ENCODE measurements at places on chromosomes 6 and 20.
A peak's percentile ranks its signal among the peaks of the same experiment; 100 is the strongest.

DNA sequence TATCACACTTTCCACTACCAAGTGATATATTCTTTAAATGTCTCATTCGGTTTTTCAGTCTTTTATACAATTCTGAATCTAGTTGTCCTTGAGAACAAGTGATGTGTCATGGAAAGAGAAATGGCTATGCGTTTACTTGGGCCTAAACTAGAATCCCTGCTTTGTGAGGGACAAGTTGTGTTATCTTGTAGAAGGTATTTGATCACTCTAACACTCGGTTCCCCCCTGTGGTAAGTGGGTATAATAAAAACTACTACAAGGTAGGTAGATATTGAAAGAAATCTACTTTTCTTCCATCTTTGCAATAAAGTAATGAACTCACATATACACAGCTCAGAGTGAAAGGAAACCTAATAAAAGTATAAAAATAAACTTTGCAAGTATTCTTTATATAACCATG is 108.9 kb downstream of the MANEA start:
- H3K27ac ChIP-seq = no peak overlapping the region
- no peaks in the 10 kb centered on the region for H3K27me3 ChIP-seq
- peaks cover 3% of the 10 kb centered on the region for H3K4me1 ChIP-seq
- no peak overlapping the region for H3K4me3 ChIP-seq
- H3K36me3 ChIP-seq = no peaks in the 10 kb centered on the region
- DNase-seq = no peak

- peaks cover 3% of the 10 kb centered on the region for H3K4me1 ChIP-seq
- peaks cover 6% of the 10 kb centered on the region for H3K27me3 ChIP-seq
- no peak overlapping the region for H3K27ac ChIP-seq
- no peak for DNase-seq
- H3K4me3 ChIP-seq = no peak overlapping the region
- no peaks in the 10 kb centered on the region for H3K36me3 ChIP-seq
Observed at GRCh38 chr20:57620999-57621398, 773 bp upstream of the ZBP1 start.

DNA sequence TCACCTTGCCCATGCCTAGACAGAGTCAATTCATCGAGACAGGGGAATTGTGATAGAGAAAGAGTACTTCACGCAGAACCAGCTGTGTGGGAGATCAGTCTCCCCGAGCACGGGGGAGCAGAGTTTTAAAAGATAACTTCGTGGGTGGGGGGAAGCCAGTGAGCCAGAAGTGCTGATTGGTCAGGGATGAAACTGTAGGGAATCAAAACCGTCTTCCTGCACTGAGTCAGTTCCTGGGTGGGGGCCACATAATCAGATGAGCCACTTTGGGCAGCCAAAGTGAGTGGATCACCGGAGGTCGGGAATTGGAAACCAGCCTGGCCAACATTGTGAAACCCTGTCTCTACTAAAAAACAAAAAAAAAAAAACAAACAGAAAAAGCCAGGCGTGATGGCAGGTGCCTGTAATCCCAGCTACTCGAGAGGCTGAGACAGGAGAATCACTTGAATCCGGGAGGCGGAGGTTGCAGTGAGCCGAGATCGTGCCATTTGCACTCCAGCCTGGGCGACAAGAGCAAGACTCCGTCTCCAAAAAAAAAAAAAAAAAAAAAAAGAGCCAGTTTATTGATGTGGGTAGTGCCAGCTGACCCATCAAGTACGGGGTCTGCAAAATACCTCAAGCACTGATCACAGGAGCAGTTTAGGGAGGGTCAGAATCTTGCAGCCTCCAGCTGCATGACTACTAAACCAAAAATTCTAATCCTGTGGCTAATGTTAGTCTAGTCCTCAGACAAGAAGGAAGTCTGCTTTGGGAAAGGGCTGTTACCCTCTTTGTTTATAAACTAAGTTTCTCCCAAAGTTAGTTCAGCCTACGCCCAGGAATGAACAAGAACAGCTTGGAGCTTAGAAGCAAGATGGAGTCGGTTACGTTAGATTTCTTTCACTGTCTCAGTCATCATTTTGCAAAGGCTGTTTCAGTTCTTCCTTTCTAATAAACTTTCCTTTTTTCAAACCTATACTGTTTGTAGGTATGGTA is 3.9 kb upstream of the TRIM39 start:
- H3K36me3 ChIP-seq = no peaks in the 10 kb centered on the region
- no peaks in the 10 kb centered on the region for H3K27me3 ChIP-seq
- H3K4me1 ChIP-seq = peaks cover 11% of the 10 kb centered on the region
- DNase-seq = no peak
- H3K27ac ChIP-seq = no peak overlapping the region
- H3K4me3 ChIP-seq = no peak overlapping the region

DNA sequence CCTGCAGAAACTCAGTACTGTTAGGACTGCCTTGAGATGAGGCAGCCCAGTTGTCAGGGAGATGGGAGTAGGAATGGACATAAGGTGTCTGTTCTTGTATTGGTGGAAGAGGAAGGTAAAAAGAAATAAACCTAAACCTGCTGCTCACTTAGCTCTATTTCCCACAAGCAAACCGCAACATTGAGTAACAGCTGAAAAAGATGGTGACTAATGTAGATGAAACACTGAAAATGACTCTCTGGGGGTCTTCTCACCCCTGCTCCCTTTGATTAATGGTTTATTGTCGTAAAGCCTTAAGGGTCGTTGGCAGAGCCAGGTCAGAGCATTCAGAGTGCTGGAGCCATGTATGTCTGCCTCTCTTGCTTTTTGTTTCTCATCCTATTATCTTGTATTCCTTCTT is 87.5 kb downstream of the FOXO3 start:
- peaks cover 4% of the 10 kb centered on the region for H3K36me3 ChIP-seq
- no peak overlapping the region for H3K27ac ChIP-seq
- no peaks in the 10 kb centered on the region for H3K27me3 ChIP-seq
- peaks cover 85% of the 10 kb centered on the region for H3K4me1 ChIP-seq
- DNase-seq = no peak

DNA sequence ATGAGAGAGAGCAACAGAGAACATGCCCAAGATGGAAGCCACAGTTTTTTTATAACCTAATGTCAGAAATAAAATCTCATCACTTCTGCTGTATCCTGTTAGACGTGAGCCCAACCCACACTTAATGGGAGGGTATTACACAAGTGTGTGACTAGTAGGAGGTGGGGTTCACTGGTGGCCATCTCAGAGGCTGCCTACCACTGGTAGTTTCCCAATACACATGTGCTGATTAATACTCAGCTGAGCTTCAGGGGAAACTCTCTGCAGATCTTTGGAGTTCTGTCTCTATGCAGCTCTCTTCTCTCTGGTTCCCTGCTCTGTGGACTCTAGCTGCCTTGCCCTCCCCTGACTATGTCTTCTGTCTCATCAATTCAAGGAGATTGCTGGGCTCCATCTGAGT is 35.7 kb downstream of the CNBD2 start:
- no peaks in the 10 kb centered on the region for H3K4me1 ChIP-seq
- H3K27me3 ChIP-seq = no peaks in the 10 kb centered on the region
- H3K36me3 ChIP-seq = no peaks in the 10 kb centered on the region
- DNase-seq = no peak

DNA sequence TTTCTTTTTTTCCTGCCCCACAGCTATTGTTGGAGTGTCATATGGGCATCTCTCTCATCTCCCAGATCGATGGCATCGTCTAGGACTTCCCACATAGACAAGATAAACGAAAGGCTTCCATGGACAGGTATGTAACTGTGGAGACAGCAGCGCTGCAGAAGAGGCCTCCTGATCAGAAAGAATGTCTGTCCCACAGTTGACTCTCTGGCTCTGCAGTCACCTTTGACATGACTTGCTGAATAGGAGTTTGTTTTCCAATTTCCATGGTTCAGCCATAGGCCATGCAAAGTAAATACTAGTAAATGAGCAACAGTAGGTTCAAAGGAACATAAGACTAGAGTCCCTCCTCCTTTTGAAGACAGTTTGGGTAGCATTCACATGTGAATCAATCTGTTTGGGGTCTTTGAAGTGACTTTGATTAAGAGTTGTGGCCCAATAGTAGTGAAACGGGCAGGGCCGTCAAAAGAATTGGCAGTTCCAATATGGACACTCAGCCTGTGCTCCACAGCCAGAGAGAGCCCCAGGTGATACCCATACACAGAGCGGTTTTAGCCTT is 134.7 kb upstream of the IFNGR1 start:
- H3K4me3 ChIP-seq = no peak overlapping the region
- no peaks in the 10 kb centered on the region for H3K27me3 ChIP-seq
- H3K27ac ChIP-seq = no peak overlapping the region

- no peak overlapping the region for H3K4me3 ChIP-seq
- H3K27ac ChIP-seq = no peak overlapping the region
- no peaks in the 10 kb centered on the region for H3K36me3 ChIP-seq
- H3K27me3 ChIP-seq = no peaks in the 10 kb centered on the region
Observed at GRCh38 chr6:11552442-11552841, 14.9 kb downstream of the TMEM170B start.

- no peak overlapping the region for H3K27ac ChIP-seq
- H3K4me1 ChIP-seq = no peaks in the 10 kb centered on the region
- peak; percentile 78 for DNase-seq
- H3K36me3 ChIP-seq = no peaks in the 10 kb centered on the region
- H3K4me3 ChIP-seq = no peak overlapping the region
- H3K27me3 ChIP-seq = no peaks in the 10 kb centered on the region
Observed at GRCh38 chr6:148947621-148948444, 201.0 kb downstream of the UST start.

DNA sequence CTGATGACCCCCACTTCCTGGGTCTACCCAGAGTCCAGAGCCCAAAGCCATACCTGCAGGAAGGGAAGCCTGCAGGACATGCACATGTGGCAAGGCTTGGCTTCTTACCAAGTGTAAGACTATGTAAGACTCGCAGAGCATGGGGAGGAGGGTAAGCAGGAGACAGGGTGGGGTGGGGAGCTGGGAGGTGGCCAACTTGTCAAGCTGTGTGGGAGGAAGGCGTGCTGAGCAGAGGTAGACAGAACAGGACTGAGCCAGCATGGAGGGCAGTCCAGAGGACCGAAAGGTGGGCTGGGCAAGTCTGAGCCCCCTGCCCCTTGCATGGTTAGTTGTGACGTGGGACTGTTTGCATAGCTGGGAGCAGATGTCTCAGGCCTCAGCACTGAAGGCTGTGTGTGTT is 53.4 kb upstream of the RNF24 start:
- H3K27ac ChIP-seq = no peak overlapping the region
- peaks cover 34% of the 10 kb centered on the region for H3K4me1 ChIP-seq
- no peaks in the 10 kb centered on the region for H3K36me3 ChIP-seq
- no peak overlapping the region for H3K4me3 ChIP-seq

DNA sequence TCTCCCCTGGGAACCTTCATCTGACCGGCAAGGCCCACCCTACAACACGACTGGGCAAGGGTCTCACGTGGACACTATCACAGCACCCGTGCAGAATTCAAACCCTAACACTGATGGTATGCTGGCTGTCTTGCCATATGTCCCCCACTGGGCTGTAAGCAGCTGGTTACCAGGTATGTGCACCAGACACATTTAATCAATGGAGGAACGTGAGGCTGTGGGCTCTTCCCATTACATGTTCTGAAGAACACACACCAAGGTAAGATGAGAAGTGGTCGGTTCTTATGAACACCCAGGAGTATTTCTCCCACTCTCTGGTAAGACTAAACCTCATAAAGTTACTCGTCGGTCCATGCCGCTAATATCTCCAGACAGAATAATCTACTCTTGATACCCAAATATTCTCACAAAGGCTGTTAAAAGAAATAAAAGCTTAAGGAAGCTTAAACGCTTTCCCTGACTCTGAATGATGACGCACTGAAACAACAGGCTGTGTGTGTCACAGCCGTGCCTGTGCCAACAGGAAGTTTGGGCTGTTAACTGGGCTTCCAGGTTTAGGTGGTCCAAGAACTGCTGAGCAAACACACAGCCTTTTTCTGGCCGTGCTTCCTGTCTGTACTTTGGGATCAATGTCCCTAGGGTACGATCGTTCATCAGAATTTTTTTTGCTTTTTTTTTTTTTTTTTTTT is 75.3 kb downstream of the SLC23A2 start:
- DNase-seq = peak; percentile 68
- H3K4me1 ChIP-seq = peaks cover 10% of the 10 kb centered on the region
- no peaks in the 10 kb centered on the region for H3K36me3 ChIP-seq
- peak overlapping the region; percentile 78 for H3K27ac ChIP-seq
- peak overlapping the region; percentile 19 for H3K4me3 ChIP-seq

DNA sequence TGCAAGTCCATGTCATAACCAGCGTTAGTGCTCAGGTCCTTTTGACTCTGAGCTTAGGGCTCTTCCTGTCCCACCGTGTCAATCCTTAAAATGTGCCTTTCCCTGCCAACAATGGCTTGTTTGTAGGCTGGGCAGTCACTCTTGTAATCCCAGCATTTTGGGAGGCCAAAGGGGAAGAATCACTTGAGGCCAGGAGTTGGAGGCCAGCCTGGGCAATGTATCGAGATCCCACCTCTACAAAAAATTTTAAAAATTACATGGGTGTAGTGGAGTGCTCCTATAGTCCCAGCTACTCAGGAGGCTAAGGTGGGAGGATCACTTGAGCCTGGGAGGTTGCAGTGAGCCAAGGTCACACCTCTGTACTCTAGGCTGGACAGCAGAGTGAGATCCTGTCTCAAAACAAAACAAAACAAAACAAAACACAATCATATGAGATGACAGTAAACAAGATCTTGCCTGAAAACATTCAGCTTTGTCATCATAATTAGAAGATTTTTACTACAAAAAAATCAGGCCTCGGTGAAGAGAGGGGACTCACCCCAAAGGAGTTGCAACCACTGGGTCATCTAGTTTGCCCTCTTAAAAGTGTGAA is 52.5 kb upstream of the SLC32A1 start:
- DNase-seq = no peak
- no peak overlapping the region for H3K4me3 ChIP-seq
- H3K27me3 ChIP-seq = peaks cover 59% of the 10 kb centered on the region
- H3K36me3 ChIP-seq = no peaks in the 10 kb centered on the region

GRCh38 chr20:51182571-51182970 is 159.7 kb upstream of the KCNG1 start:
- no peaks in the 10 kb centered on the region for H3K36me3 ChIP-seq
- no peak overlapping the region for H3K4me3 ChIP-seq
- no peaks in the 10 kb centered on the region for H3K4me1 ChIP-seq
- no peak for DNase-seq

GRCh38 chr6:128570680-128571063 is 50.3 kb upstream of the PTPRK start:
- H3K27me3 ChIP-seq = no peaks in the 10 kb centered on the region
- no peak overlapping the region for H3K4me3 ChIP-seq
- H3K4me1 ChIP-seq = no peaks in the 10 kb centered on the region

DNA sequence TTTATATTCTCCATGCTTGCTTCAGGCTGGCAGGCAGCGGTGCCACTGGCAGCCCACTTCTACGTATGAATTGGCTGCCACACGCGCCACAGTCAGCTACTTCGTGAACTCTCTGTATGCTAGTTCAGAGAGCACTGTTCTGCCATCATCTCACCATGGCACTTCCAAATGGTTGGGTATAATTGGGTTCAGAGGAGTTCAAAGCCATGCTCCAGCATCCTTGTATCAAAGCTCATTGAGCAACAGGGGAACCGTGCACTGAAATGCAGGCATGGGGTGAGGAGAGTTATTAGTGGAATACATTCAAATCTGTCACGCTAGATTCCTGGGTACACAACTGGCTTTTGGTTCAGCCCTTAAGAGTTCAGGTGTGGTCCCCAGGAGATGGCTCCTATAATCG is 519.9 kb upstream of the NOX3 start:
- H3K27ac ChIP-seq = no peak overlapping the region
- no peaks in the 10 kb centered on the region for H3K27me3 ChIP-seq
- H3K36me3 ChIP-seq = no peaks in the 10 kb centered on the region
- H3K4me3 ChIP-seq = no peak overlapping the region
- no peaks in the 10 kb centered on the region for H3K4me1 ChIP-seq
